Activated CD8-positive, alpha-beta memory T cell treated with anti-CD3 and anti-CD28 coated beads for 36 hours (primary cell): ENCODE measurements at places on chromosomes 3 and 15. TPM values are rescaled to one million over a fixed set of nuclear protein-coding genes. Genes with fewer than 3 reads are reported as not detected.

The PRTG gene
- not detected for total RNA-seq

The CYP1A2 gene
- not detected for total RNA-seq

The GALNT15 gene
- total RNA-seq = not detected

The CDHR4 gene
- total RNA-seq = not detected
